ENCODE measurements at places on chromosomes 4 and X. TPM values are rescaled to one million over a fixed set of nuclear protein-coding genes. Genes with fewer than 3 reads are reported as not detected.

DNA sequence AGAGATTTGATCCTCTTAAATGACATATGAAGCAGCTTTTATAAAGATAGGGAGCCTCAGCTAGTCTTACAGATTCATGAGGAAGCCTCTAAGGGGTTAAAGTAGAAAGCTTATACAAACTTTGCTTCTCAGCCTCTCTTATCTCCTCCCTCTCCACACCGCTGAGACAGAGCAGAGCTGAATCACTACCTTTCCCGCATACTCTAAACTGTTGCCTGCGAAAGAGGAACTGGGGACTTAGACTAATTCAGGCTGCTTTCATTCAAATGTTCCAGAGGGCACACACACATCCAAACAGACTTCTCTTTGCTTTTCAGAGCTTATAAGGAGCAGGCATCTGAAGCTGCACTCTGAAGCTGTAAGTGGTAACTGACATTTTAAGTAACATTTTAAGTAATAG, at the start of gene SERTM2:
TSS of gene SERTM2 (plus strand) at position 169 of the 400 bp plus-strand sequence. CDS start 7,213 bp downstream, outside the sequence.
- H3K27me3 ChIP-seq, result no peaks in the 10 kb centered on the region
- no peak within 1 kb of the TSS for H3K27ac ChIP-seq
- no peaks in the 10 kb centered on the region for H3K36me3 ChIP-seq
- H3K4me1 ChIP-seq, result no peaks in the 10 kb centered on the region
- H3K4me3 ChIP-seq, result no peak within 1 kb of the TSS

- H3K4me1 ChIP-seq, result peaks cover 18% of the 10 kb centered on the region
- no peak overlapping the region for H3K27ac ChIP-seq
- no peak for DNase-seq
- H3K4me3 ChIP-seq, result no peak overlapping the region
Measured at GRCh38 chr4:676871-677235, 2.5 kb downstream of the MYL5 start.

DNA sequence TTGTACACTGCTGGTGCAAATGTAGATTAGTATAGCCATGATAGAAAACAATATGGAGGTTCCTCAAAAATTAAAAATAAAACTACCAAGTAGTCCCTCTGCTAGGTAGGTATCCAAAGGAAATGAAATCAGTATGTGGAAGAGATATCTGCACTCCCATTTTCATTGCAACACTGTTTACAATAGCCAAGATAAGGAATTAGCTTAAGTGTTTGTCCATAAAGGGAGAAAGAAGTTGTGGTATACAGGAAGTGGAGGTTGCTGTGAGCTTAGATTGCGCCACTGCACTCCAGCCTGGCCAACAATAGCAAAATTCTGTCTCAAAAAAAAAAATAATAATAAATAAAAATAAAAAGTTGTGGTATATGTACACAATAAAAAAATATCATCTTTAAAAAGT, 325.0 kb upstream of the EMCN start:
- no peak for DNase-seq
- H3K27me3 ChIP-seq, result no peaks in the 10 kb centered on the region
- H3K4me3 ChIP-seq, result no peak overlapping the region
- no peak overlapping the region for H3K27ac ChIP-seq
- H3K36me3 ChIP-seq, result no peaks in the 10 kb centered on the region

- no peak overlapping the region for H3K4me3 ChIP-seq
- H3K36me3 ChIP-seq, result no peaks in the 10 kb centered on the region
- DNase-seq, result no peak
- H3K27me3 ChIP-seq, result no peaks in the 10 kb centered on the region
Measured at GRCh38 chrX:102517326-102517725, 787 bp upstream of the TMSB15A start.

- H3K27me3 ChIP-seq, result no peaks in the 10 kb centered on the region
- H3K4me3 ChIP-seq, result no peak overlapping the region
- peaks cover 5% of the 10 kb centered on the region for H3K4me1 ChIP-seq
- no peak overlapping the region for H3K27ac ChIP-seq
- no peak for DNase-seq
- no peaks in the 10 kb centered on the region for H3K36me3 ChIP-seq
Measured at GRCh38 chr4:20297783-20298182, 46.1 kb downstream of the SLIT2 start.

DNA sequence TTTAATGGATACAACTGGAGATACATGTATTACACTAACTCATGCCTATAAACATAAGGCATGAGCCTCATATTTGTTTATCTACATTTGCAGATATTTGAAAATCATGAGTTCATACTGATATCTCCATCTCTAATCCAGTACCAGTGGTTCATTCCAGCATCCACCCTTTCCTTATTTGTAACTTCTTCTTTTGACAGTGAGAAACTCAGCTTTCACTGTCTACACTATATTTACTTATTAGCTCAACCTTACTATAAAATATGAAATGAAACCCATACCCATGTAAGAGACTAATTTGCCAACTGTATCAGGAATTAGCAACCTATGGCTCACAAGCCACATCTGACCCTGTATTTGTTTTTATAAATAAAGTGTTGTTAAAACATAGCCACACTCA, 161.9 kb upstream of the GPRIN3 start:
- H3K4me3 ChIP-seq, result no peak overlapping the region
- no peaks in the 10 kb centered on the region for H3K36me3 ChIP-seq
- no peaks in the 10 kb centered on the region for H3K27me3 ChIP-seq
- DNase-seq, result no peak
- peak overlapping the region; percentile 86 for H3K27ac ChIP-seq
- peaks cover 17% of the 10 kb centered on the region for H3K4me1 ChIP-seq

GRCh38 chrX:119121341-119121740, 6.3 kb downstream of the KIAA1210 start:
- DNase-seq, result no peak
- H3K27me3 ChIP-seq, result no peaks in the 10 kb centered on the region
- H3K36me3 ChIP-seq, result no peaks in the 10 kb centered on the region
- no peak overlapping the region for H3K4me3 ChIP-seq
- no peaks in the 10 kb centered on the region for H3K4me1 ChIP-seq
- H3K27ac ChIP-seq, result no peak overlapping the region

- H3K27ac ChIP-seq, result no peak overlapping the region
- H3K27me3 ChIP-seq, result no peaks in the 10 kb centered on the region
- DNase-seq, result no peak
Measured at GRCh38 chrX:19372547-19373331, 29.0 kb downstream of the PDHA1 start.

DNA sequence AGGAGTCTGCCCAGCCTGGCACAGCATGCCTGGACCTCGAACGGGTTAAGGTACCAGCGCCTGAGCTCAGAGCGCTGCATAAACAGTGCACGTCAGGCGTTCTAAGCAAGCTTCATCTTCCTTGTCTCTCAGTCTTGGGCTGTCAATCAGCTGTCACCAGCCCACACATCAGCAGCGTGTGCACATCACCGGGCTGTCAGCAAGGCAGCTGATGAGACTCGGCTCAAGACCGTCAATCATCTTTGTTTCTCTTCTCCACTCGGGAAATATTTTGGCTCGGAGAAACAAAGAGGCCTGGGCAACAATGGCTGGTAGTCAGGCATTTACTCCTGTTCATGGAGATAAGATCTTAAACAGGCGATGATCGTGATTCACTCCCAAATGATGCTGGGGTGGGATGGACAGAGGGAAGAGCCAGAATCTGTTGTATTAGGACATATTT, 141.3 kb downstream of the LDB2 start:
- no peaks in the 10 kb centered on the region for H3K36me3 ChIP-seq
- H3K4me1 ChIP-seq, result peaks cover 43% of the 10 kb centered on the region
- no peak overlapping the region for H3K27ac ChIP-seq
- H3K27me3 ChIP-seq, result no peaks in the 10 kb centered on the region
- no peak overlapping the region for H3K4me3 ChIP-seq

- peaks cover 43% of the 10 kb centered on the region for H3K4me1 ChIP-seq
- H3K4me3 ChIP-seq, result no peak overlapping the region
- H3K27ac ChIP-seq, result no peak overlapping the region
- H3K27me3 ChIP-seq, result no peaks in the 10 kb centered on the region
Measured at GRCh38 chrX:150570512-150570911, 2.1 kb downstream of the MTM1 start.

DNA sequence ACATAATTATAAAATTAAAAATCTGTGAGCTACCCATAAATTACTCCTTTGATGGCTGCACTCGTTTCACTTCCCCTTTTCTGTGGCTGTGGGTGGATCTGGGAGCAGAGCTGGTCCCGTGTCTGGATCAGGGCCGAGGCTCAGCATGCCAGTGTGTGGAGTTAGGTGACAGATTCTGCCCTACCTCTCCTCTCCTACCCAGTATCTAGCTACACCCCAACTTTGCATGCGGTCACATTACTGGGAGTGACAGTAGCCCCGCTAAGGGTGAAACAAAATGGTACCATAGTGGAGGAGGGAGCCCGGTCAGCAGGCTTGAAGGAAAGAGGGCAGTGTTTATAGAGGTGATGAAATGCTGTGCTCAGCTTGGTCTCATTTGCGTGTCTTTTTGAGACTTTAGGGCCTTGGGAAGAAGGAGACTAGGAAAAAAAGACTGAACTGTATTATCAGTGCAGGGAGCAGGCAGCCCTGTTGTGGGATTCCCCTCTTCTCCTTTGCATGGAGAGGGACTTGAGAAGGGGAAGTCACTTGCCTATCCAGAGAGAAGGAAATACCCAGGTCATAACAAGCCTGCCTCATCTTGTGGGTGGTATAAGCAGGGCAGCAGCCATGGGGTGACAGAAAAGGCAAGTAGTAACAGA, 48.4 kb downstream of the ARHGAP10 start:
- H3K27ac ChIP-seq, result no peak overlapping the region
- H3K36me3 ChIP-seq, result no peaks in the 10 kb centered on the region
- DNase-seq, result no peak
- peaks cover 23% of the 10 kb centered on the region for H3K4me1 ChIP-seq
- no peak overlapping the region for H3K4me3 ChIP-seq

GRCh38 chr4:159855731-159856130, 752.9 kb downstream of the RAPGEF2 start:
- H3K4me3 ChIP-seq, result no peak overlapping the region
- no peak overlapping the region for H3K27ac ChIP-seq
- DNase-seq, result no peak
- H3K36me3 ChIP-seq, result no peaks in the 10 kb centered on the region
- H3K4me1 ChIP-seq, result no peaks in the 10 kb centered on the region

- no peak overlapping the region for H3K4me3 ChIP-seq
- DNase-seq, result no peak
- H3K27me3 ChIP-seq, result 0 out of 2 replicates have a peak, but pooled peaks cover 3% of the 10 kb centered on the region
- no peak overlapping the region for H3K27ac ChIP-seq
Measured at GRCh38 chr4:112940336-112940735, 109.1 kb upstream of the ANK2 start.

DNA sequence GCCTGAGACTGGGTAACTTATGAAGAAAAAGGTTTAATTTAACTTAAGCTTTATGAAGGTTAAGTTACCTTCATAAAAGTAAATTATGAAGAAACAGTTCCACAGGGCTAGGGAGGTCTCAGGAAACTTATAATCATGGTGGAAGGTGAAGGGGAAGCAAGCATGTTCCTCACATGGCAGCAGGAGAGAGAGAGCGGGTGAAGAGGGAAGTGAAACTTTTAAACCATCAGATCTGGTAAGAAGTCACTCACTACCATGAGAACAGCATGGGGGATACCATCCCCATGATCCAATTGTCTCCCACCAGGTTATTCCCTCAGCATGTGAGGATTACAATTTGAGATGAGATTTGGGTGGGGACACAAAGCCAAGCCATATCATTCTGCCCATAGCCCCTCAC, 944.7 kb upstream of the NDST4 start:
- no peaks in the 10 kb centered on the region for H3K36me3 ChIP-seq
- no peak overlapping the region for H3K27ac ChIP-seq
- no peaks in the 10 kb centered on the region for H3K27me3 ChIP-seq
- H3K4me3 ChIP-seq, result no peak overlapping the region
- no peak for DNase-seq

DNA sequence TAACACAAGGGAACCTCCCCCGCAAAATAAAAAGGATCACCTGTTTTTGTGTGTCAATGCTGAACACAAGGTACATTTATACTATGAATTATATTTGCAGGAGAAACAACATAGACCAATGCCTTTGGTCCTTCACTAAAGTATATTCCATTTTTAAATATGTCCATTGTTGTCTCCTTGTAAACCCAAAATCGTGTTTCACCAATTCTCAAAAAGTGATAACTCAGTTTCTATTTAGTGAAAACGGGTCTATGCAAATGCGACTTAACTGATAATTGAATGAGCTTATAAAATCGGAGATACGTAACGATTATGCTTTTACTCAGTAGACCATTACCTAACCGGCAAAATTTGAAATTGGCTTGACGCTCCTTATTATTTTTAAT, 2.1 kb downstream of the BRWD3 start:
- H3K27me3 ChIP-seq, result no peaks in the 10 kb centered on the region
- no peak overlapping the region for H3K27ac ChIP-seq
- H3K36me3 ChIP-seq, result no peaks in the 10 kb centered on the region
- no peaks in the 10 kb centered on the region for H3K4me1 ChIP-seq

Gene PDE5A
- total RNA-seq, result 45.0 TPM

Gene PIM2
- total RNA-seq, result 8.0 TPM

Gene P2RY4
- not detected for total RNA-seq

Data from SJSA1 (cell line).